Daoy (cell line): ENCODE measurements at places on chromosomes 2 and 18.
A peak's percentile ranks its signal among the peaks of the same experiment; 100 is the strongest.

DNA sequence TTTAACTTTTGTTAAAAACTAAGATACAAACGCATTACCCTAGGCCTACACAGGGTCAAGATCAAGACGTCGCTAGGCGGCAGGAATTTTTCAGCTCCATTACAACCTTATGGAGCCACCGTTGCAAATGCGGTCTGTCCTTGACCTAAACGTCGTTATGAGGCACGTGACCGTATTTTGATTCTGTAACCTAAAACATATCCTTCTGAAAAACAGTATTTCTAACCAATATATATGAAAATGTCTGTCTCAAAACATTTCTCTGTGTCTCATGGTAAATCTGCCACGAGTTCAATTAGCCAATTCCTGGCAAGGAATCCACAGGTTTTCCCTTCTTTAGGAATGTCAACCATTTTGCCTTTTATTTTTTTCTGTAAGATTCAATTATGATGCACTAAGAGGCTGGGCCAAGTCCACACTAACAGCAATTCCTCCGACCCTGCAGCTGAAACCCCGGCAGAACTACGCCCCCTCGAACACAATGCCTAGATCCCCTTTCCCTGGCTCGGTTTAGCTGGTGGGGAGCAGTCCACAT lies 1.7 kb downstream of the RTN4 start:
- peak; percentile 39 for DNase-seq

DNA sequence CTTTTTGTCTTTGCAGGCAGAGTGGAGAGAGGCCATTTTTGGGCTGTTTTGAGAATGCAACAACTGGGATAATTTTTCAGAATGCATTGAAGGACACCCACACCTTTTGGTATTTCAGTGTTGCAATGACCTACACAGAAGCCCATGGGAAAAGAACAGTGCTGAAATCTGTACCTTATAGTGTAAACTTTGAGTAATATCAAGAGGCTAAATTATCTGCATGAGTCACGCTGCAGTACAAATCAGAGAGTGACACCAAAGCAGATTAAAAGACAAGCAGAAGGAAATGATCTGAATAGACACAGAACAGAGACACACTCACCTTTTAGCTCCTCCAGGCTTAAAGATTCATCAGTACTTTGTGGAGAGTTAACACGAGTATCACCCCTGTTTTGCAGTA lies 265.3 kb downstream of the PAX3 start:
- DNase-seq: peak; percentile 28

GRCh38 chr2:73114273-73114867 lies 1.6 kb upstream of the RAB11FIP5 start:
- peak; percentile 32 for DNase-seq

GRCh38 chr2:192657362-192657761 lies 462.6 kb upstream of the TMEFF2 start:
- no peak for DNase-seq

GRCh38 chr2:12507295-12507694 lies 209.4 kb upstream of the TRIB2 start:
- peak; percentile 93 for DNase-seq

GRCh38 chr2:99812426-99812825 lies 322.6 kb upstream of the REV1 start:
- DNase-seq: no peak

DNA sequence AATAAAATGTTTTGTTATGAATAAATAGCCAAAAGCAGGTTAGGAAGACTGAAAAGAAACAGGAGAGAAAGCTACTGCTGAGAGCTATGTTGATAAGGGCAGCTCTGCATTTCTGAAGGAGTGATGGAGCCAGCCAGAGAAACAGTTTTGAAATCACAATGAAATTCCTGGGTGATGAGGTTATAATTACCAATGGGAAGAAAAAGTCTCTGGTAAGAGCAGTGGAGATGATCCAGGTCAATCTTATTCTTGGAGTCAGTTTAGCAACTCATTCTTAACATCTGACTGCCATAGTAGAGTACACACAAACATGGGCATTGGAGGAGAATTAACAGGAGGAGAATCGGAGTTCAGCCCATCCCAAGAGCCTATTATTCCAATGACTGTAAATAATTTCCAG lies 2.4 kb downstream of the ALKAL2 start:
- DNase-seq: peak; percentile 26

DNA sequence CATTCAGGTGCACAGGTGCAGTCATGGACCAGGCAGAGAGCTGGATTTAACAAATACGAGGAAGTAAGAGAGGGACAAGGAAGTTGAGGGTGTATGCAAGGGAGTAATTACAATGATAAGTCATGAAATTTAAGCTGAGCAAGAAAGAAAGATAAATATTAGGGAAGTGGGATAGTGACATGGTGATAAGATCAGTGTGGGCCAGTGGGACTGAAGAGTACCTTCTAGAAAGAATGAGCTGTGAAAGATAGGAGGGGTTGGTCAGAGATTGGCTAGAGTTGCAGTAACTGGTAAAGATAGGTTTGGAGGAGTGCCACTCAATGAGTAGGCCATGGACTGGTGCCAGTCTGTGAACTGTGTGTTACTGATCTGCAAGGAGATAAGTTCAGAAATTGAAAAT lies 200.8 kb upstream of the SIX3 start:
- no peak for DNase-seq

GRCh38 chr2:2866459-2866858 lies 511.2 kb downstream of the EIPR1 start:
- no peak for DNase-seq

DNA sequence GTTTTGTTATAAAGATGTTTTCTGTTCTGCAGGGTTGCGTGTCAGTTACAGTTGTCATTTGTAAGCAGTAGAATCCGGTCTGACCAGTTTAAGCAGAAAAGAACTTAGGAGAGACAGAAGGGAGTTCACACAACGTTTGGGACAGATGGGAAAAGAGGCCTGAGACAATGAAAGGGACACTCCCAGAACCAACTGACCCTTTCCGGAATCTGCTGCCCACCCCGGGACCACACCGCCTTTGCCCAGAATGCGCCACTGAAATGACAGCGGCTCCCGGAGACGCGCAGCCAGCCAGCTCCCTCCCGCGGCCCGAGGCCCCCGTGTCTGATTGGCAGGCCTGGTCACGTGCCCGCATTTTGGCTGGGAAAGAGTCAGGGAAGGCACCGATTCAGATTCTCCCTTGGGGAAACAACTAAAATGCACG lies 244.6 kb downstream of the BCL2 start:
- DNase-seq: peak; percentile 72

DNA sequence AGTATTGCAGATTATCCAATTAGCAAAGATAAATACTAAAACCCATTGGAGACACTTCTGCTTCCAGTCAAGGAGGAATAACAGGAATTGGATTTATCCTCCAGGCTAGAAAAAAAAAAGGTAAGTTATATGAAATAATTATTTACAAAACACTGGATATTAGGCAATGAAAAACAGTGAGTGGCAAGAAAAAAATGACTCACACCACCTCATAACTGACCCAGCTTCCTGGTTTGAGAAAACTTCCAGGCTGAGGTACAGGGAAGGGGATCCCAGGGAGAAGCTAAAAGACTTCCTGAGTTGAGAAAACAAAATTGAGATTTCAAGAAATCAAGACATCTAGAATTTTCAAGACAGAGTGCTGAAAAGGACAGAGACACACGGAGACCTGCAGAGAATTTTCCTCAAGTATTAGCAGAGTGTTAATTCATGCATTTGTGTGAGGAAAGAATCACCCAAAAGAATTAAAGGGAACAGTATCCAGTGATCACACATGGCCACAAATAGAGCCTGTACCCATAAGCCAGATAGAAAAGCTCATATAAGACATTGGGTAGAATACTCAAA lies 17.4 kb downstream of the SRD5A2 start:
- no peak for DNase-seq

GRCh38 chr18:50944245-50944932 lies 23.5 kb upstream of the ELAC1 start:
- no peak for DNase-seq

DNA sequence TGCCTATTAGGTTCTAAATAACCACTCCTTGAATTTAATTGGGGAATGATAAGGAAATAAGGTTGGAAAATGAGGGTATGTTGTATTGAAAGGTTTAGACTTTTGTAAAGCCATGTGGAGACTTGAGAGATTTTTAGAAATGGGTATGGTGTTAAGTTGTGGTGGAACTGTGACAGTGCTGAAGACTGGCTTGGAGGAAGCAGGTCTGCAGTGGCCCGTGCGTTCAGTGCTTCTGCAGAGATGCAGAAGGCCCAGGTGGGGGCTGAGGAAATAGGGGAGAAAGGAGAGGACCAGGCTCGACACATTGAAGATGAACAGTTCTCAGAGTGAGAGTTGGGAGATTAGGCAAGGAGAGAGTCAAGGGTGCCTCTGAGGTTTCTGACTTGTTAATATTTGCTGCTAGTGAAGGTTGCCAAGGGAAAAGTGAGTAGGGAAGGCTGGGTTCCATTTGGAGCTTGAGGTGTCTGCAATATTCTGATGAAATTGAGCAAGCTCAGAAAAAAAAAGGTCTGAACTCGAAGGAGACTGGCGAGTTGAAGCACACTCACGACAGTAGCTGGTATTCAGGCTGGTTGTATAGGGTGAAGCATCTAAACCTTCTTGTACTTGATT lies 25.5 kb upstream of the SAG start:
- DNase-seq: no peak

- no peak for DNase-seq
Observed at GRCh38 chr2:161228511-161229240, 68.4 kb downstream of the TANK start.

DNA sequence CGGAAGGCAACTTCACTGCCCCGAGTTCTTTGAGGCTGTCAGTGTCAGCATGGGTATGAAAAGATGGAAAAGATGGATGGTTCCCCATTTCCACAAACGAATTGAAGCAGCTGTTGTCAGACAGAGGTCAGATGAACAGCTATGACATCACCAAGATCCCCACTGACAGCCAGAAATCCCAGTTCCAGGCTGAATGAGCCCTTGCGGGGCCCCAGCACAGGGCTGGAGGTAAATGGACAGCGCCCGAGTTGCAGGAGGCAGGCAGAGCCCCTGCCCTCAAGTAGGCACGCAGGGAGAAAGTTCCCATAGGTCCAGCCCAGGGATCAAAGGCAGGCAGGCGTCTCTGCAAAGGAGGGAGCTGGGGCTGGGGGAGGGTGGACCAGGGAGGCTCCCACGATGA lies 169.5 kb upstream of the AGAP1 start:
- no peak for DNase-seq
